ENCODE measurements at places on chromosomes 7 and 10.
A peak's percentile ranks its signal among the peaks of the same experiment; 100 is the strongest.

DNA sequence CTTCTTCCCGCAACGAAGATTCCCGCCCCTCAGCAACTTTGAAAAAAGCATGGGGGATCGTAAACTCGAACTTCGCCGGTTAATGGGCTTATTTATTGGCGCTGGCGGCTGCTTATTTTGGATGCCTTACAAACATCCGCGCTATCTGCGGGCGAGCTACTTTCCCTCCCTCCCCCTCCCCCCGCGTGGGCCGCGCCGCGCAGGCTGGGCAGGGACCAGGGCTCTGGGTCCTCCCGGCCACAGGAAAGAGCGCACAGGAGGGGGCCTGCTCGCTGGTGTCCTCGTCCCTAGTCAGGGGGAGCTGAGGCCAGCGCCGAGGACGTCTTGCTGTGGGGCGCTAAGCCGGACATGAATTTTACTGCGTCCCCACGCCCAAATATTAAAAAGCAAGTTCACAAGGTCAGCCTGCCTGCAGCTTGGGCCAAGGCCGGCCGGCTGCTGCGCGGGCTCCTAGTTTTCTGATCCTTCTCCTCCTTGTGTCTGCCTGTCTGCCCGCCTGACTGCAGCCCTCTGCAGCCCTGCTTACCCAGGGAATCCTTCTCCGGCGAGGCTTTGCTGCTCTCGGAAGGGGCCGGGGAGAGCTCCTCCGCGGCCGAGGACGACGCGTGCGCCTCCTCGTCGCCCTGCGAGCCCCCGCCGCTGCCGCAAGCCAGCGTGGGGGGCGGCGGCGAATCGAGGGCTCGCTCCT lies 1.2 kb downstream of the HOXA10 start:
- DNase-seq = peak; percentile 75

DNA sequence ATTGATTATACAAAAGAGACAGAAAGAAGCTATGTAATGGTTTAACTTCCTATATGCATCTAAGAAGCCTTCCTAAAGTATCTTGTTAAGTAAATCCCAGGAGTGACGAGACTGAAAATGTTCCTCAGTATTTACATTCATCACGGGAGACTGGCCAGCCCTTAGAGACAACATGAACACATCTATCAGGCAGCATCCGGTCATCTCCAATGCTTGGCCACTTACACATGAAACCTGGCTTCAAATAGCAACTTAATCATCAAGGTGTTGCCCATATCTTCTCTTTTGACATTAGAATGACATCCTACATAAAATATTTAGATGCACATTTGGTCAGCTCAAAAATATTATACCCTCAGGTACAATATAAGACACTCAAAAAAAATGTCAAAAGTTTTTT lies 33.8 kb downstream of the ERCC6 start:
- DNase-seq = no peak

- DNase-seq = no peak
These were observed 287.5 kb upstream of the KLF14 start for GRCh38 chr7:131021460-131021859.

- no peak for DNase-seq
These were observed 514.2 kb downstream of the TFEC start for GRCh38 chr7:115516341-115516740.

DNA sequence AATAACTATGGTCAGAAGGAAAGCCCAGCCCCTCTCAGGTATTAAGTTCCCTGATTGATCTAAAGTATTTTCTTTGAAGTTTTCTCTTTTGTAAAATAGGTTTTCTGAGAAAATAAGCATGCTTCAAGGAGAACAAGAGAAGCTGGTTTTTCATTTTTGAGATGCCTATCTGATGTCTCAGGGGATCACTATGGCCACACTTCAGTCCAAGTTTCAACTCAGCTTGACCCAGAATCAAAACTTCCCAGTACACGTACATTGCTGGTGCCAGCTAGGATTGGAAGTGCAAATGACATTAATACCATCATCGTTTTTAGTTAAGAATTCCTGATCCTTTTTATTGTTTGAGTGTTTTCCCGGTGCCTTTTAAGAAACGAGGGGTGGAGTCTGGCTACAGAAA lies 7.2 kb downstream of the ITIH5 start:
- no peak for DNase-seq

GRCh38 chr10:12419262-12419847 lies 70.0 kb downstream of the CAMK1D start:
- peak; percentile 88 for DNase-seq

DNA sequence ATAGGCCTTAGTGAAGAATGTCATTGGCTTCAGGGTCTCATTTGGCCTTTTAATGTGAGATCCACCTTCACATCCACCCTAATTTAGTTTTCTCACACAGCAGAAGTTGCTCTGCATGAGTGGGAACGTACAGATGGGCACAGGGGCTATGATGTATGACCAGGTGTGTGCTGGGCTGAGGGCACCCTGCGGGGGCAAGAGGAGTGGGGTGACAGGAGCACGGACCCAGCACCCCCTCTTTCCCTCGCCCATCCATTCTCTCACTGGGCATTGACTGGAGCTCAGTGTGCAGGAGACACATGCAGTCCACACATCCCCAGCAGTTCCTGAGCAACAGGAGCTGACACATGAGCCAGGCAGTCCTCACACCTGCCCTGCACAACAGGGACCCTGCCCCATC lies 95.1 kb upstream of the PPP2R2D start:
- DNase-seq = no peak

DNA sequence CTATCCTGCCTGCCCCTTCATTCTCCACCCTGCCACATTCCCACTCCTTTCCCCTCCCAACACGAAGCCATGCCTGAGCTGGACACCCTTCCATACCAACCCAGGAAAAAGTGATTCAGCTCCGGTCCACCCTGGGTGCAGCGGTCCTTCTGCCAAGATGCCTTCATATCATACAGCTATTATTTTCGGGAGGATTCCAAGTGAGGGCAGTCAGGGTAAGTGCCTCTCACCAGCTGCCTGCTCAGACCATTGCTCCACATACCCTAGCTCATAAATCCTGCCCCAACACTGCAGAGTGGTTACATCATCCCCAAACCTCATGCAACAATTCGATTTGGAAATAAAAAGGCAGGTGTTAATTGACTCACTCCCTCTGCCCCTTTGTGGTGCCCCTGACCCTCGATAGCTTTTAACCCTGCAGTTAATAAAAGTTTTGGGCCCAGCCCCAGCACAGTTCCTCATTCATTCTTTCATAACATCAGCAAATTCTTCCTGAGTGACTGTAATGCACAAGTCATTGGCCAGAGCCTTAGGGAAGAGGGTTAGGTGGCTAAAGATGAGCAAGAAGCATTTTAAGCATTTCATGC lies 42.6 kb downstream of the ZNF503 start:
- peak; percentile 88 for DNase-seq

- DNase-seq = no peak
These were observed 5.5 kb upstream of the ZNF316 start for GRCh38 chr7:6631605-6632004.

- no peak for DNase-seq
These were observed 47.9 kb downstream of the SEPTIN7 start for GRCh38 chr7:35848725-35849124.

DNA sequence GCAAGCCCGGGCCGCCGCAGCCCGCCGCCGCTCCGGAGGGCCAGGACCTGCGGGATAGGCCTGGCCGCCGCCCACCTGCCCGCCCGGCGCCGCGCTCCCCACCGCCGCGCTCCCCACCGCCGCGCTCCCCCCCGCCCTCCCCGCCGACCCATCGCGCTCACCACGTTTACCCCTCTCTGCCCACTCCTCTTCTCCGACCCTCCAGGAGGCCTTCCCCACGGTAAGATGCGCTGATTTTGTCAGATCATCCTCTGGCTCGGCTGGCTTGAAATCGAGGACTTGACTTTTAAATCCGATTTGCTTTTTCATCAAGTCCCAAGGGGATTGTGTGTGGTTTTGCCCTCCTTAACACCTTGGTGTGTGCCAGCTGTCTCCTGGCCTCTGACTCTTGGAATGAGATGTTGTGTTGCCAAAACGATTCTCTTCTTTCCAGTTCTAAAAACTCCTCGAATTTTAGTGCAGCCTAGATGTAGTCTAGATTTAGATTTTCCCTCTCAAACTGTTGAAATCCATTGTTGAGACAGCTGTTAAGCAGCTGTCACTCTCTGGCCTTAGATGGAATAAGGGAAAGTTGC lies 738 bp downstream of the POM121 start:
- peak; percentile 8 for DNase-seq

DNA sequence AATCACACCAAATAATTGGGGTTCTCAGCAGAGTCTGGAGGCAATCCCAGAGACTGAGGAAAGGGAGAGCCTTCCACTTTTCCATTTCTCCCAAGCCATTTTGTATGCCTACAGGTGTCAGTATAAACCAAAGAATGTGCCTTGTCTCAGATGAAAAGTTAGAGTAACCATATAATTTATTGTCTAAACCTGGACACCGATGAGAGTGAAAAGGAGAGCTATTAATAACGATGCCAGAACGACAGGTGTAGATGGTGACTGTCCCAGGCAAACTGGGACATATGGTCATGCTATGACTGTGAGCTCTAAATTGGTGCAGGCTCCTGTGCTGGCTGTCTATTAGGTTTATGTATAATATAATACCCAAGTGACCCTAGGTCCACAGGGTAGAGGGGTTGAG lies 219.6 kb downstream of the ARHGAP12 start:
- no peak for DNase-seq

- no peak for DNase-seq
These were observed 7.5 kb downstream of the AS3MT start for GRCh38 chr10:102876747-102877153.

DNA sequence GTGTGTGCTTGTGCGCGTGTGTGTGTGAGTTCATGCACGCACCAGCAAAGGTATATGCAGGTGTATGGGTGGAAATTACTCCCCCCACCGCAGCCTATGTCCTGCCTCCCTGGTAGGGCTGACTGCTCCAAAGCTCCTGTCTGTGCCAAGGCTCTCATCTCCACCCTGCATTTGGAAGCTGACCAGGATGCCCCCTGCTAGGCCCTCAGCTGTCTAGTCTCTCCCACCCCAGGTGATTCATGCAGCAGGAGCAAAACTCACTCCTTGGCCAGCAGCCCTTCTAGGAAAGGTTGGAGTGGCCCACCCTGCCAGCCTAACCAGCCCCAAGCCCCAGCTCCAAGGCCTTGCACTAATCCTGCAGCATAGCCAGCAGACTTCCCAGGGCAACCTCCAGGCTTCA lies 148.4 kb downstream of the GRID1 start:
- no peak for DNase-seq

GRCh38 chr10:86226781-86227201 lies 139.8 kb downstream of the GRID1 start:
- no peak for DNase-seq

- DNase-seq = no peak
These were observed 180.0 kb downstream of the HDAC9 start for GRCh38 chr7:18675579-18675978.

GRCh38 chr10:18620856-18621255 lies 30.5 kb downstream of the NSUN6 start:
- no peak for DNase-seq

- no peak for DNase-seq
These were observed 13.5 kb upstream of the SFMBT2 start for GRCh38 chr10:7424315-7424714.

DNA sequence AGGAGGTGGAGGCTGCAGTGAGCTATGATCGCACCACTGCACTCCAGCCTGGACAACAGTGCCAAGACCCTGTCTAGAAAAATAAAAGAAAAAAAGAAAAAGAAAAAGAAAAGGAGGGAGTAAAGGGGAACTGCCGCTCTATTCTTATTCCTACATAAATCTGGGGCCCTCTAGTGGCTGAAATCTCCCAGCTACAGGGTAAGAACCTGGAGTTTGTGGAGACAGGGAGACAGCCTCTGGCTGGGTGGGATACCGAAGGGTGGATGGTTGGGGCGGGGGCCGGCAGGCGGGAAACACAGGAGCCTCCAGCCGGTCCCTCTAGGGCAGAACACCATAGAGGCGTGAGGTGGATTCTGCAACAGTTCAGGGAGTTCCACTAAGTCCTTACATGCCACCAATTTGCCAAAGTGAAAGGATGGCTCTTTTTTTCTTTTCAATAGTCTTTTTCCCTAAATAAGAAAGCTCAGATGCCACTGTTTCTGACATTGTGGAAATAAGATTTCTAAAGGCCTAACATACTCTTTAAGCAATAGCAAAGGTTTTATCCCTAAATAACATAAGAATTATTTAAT lies 117.3 kb downstream of the SVIL start:
- peak; percentile 76 for DNase-seq

DNA sequence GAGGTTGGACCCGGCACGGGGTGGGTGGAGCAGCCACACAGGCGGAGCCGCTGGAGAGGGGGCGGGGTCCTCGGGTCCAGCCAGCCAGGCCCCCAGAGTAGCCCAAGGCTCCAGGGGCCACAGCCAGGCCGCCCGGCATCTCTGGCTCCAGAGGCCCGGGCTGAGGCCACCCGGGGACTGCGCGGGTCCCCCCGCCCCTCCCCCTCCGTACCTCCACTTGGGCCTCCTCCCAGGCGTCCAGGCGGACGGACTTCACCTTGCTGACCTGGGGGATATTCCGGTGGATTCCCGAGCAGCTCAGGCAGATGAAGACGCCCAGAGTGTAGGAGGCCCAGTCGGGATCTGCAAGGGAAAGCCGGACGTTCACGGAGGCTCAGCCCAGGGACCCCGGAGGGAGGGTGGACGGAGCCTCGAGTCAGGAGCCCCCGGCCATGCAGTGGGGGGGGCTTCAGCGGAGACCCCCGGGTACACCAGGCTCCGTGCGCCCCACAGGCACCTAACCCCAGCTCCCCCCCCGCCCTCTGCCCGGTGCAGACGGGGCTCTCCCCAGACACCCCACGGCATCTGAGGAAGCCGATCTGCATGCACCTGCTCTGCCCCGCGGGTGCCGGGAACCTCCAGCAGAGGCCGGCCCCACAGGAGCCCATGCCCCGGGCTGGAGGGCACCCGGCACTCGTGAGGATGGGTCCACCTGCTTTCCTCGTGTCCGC lies 19.2 kb downstream of the ADAP1 start:
- DNase-seq = no peak

GRCh38 chr7:116530107-116530820 lies 5.4 kb downstream of the CAV1 start:
- no peak for DNase-seq

- no peak for DNase-seq
These were observed 216.4 kb downstream of the MLLT10 start for GRCh38 chr10:21750424-21750823.

- no peak for DNase-seq
These were observed 213.0 kb upstream of the CHRM2 start for GRCh38 chr7:136655414-136655813.

DNA sequence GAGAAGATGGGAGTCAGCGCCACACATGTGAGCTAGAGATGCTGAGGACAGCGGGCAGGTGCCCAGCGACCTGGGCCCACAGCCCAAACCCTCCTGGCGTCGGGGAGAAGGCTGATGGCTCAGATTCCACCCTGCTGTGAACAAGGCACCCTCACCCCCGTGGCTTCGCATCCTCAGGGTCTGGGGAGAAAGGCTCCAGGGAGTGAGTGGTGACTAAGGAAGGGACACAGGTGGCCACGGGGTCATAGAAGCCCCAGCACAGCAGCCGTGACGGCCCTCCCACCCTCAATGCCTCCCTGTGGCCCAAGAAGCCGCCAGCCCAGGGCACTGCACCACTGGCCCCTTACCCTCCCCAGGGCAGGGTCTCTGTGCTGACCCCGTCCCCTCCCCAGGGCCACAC lies 19.6 kb downstream of the INTS1 start:
- no peak for DNase-seq

- peak; percentile 54 for DNase-seq
These were observed 92.2 kb upstream of the LAMB4 start for GRCh38 chr7:108222236-108222892.

- DNase-seq = no peak
These were observed 112.1 kb downstream of the PARD3 start for GRCh38 chr10:34702982-34703381.

GRCh38 chr7:154451480-154452457 lies 399.6 kb downstream of the DPP6 start:
- DNase-seq = no peak
